ENCODE measurements at places on chromosomes 12 and 14.
A peak's percentile ranks its signal among the peaks of the same experiment; 100 is the strongest.

GRCh38 chr12:96249196-96250118 lies 55.3 kb downstream of the ELK3 start:
- DNase-seq = no peak

GRCh38 chr12:18689771-18690170 lies 48.0 kb downstream of the PLCZ1 start:
- DNase-seq = no peak

DNA sequence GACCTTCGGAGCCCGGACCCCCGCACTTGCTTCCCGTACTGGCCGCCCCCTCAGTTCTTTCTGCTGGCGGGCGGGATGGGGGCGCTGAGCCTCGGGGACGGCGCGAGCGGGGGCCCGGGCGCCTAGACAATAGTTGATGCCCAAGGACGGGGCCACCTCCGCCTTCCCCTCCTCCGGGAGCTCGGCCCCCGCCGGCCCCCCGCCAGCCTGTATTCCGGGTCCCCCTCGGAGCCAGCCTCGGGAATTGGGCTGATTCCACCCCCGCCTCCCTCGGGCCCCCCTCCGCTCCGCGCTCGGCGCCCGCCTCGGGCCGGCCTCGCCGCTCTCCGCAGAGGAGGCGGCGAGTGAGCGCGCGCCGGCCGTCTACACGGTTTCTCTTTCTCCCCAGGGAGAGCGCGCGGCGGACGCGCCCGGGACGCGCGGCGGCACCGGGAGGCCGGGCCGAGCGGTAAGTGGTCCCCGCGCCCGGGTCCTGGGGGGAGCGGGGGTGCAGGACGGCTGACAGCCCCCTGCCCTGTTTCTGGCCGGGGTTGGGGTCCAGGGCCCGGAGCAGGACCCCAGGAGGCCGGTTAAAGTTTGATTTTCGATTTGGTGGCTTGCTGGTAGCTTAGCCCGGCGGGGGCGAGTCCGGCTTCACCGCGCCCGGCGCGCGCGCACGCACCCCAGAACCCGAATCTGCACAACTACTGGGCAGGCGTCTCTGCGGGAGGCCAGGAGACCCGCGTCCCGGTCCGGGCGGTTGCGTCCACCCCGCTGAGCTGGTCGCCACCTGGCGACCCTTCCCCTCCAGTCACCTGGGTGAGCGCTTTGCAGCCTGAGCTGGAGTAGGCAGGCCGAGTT lies 413.7 kb downstream of the PCNX1 start:
- DNase-seq = peak; percentile 83

GRCh38 chr12:9718968-9719367 lies 13.9 kb downstream of the CLECL1 start:
- DNase-seq = no peak

GRCh38 chr14:101790232-101790631 lies 28.7 kb downstream of the PPP2R5C start:
- no peak for DNase-seq

GRCh38 chr14:101881426-101881825 lies 82.9 kb upstream of the DYNC1H1 start:
- no peak for DNase-seq

DNA sequence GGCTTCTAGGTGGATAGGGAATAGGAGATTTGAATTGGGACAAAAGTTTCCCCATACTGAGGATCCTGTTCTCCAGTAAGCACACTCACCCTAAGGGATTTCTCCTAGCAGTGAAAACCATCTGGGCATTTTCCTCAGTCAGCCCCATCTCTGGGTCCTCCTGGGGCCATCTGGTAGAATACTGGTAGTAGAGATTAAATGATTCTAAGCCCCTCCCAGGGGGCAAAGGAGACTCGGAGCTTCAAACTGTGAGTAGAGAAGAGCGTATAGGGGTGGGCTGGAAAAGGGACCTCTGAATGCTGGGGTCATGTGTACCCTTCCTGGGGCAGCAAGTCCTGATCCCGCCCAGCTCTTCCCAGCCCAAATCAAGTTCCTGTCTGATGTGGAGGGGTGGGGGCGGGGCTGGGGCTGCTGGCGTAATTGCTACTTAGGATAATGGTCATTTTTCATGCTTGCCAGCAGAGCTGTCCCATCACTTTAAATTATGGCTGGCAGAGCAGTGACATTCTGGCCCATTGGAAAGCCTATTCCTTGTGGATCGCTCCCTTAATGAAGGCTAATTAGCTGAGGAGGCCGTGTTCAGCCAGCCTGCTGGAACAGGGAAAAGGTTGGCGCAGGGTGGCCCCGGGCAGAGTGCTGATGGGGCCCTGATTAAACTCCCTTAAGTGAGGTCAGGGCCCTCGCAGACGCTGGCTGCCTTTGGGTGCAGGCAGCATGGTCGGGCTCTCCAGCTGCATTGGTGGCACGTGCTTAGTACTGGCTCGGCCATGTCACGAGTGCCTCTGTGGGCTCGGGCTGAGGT lies 127.8 kb downstream of the TSPAN9 start:
- DNase-seq = no peak

DNA sequence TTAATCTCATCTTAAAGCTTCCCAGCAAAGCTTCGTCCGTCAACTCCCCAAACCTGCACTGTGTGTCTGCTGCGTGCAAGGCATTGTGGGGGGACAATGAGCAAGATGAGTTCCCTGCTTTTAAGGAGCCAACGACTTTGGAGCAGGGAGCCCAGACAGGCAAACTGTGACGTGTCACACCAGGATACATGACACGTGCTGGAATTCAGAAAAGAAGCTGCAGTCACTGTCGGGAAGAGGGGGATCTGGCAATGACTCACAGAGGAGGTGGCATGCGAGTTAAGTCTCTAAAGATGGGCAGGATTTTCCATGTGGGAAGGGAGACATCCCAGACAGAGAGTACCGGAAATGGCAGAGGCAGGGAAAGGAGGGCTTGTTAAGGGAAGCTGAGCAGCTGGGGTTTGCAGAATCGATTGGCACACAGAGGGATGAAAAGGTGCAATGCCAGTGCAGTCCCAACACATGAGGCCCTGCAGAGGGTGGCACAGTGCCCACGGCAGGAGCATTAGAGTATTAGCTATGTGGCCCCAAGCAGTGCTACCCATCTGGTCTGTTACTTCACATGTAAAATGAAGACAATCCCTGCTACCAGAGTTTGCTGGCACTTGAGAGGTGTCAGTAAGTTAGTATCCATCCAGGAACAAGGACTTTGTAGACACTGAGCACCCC lies 52.9 kb downstream of the SETD3 start:
- no peak for DNase-seq

DNA sequence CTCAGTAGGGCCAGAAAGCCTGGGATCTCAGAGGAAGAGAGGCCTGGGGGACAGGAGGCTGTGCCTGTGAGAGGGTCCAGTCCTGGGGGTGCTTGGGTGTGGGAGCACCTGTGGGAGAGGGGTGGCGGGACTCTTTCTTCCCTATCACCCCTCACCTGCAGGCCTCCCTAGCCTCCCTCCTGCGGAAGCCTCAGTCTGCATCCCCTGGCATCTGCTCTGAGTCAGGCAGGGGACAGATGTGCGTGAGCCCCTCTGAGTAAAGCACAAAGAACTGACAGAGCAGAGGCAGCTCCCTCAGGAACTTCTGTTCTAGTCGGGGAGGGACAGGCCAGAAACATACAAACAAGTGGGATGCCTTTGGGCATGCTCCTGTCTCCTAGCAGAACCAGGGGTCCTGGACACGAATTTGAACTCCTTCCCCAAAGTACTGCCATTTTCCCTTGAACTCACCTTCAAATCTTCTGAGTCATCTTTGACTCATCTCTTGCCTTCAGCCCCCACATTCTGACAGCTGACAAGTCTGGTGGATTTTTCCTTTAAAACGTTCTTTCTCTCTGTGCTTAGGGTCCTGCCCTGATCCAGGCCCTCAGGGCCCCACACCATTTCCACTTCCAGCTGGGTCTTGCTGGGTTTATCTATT lies 8.5 kb upstream of the HSP90AA1 start:
- no peak for DNase-seq

DNA sequence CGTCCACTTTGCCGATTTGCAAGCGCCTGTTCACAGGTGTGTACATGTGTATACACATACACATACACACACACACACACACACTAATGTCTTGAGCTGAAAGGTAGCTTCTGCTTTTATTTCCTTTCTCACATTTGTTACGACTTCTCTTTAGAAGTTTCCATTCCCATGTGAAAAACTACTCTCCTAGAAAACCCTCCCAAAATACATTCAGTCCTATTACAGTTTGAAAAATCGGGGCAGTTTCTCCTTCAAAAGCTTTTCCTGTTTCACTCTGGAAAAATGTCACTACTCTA lies 3.9 kb downstream of the BLTP3B start:
- DNase-seq = no peak

- DNase-seq = peak; percentile 63
Observed at GRCh38 chr12:124910561-124911478, 3.6 kb downstream of the UBC start.

DNA sequence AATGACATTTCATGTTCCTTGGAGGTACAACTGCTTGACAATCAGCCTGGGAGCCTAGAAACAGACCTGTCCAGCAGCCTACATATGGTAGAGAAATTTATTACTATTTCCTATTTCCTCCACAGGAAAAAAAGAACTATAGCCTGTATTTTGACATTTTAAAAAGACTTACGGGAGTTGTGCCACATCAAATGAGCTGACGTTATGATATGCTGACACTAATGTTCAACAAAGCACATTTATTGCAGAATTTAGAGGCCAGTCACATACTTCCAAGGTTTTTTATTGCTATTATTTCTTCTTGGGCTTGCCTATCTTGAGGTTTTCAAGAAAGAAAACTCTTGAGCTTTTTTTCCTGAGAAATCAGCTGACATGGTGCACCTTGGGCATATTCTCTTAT lies 305.3 kb downstream of the LRIG3 start:
- DNase-seq = no peak

GRCh38 chr12:132806857-132807256 lies 21.8 kb downstream of the GOLGA3 start:
- no peak for DNase-seq

DNA sequence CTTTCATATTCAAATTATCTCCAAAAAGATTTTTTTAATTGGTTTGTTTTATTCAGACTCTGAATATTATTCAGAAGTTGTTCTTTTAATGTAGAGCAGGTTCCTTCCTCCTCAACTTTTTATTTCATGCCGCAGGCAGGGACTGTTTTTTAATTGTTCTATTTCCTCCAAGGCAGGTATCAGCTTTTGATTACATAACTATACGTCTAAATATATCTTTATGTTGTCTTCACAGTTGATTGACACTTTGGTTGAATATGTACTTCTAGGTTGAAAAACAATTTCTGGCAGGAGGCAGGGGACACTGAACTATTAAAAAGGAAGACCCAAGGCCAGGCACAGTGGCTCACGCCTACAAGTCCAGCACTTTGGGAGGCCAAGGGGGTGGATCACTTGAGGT lies 82.5 kb downstream of the HECTD4 start:
- DNase-seq = no peak

- peak; percentile 35 for DNase-seq
Observed at GRCh38 chr12:57611108-57611826, at the start of gene ARHGEF25. Gene ARHGEF25 (plus strand): TSS chr12:57611435. CDS start chr12:57611895, 460 bp downstream.

DNA sequence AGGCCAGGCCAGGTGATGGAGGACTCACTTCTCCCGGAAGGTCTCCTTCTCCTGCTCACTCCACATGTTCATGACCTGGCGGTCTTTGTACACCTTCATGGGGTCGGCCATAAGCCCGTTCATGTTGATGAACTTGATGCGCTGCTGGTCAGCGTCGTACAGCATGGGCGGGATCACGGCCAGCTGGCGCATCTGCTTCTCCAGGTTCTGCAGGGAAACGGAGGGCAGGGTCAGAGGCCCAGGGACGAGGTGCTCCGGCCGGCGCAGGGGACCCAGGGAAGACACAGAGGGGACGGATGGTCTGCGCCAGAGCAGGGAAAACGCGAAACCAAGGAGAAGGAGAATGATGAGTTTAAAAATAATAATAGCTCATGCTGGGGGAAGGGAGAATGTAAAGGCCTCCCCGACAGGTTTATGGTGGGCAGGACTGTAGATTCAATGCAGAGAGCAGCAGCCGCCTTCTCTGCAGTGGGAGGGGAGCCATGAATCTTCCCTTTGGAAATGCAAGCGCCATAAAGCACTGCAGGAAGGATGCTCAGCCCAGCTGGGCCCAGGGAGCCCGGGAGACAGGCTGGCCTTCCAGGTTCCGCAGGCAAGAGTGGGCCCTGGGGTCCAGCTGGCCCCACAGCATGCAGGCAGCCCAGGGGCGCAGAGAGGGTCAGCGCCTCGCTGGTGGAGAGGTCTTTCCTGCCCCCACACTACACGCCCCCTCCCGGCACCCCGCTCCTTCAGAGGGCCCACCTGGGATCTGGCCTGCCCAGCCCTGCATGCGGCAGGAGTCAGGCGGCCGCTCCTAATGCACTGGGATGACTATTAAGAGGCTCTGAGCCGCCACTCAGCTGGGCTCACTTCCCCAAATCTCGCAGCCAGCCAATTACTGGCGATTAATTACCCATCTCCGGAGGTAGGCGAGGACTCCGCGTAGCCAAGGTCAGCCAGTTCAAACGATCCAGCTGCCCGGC lies 132.0 kb downstream of the RFLNA start:
- DNase-seq = peak; percentile 67

GRCh38 chr14:94659901-94660300 lies 47.7 kb downstream of the SERPINA3 start:
- DNase-seq = peak; percentile 21

DNA sequence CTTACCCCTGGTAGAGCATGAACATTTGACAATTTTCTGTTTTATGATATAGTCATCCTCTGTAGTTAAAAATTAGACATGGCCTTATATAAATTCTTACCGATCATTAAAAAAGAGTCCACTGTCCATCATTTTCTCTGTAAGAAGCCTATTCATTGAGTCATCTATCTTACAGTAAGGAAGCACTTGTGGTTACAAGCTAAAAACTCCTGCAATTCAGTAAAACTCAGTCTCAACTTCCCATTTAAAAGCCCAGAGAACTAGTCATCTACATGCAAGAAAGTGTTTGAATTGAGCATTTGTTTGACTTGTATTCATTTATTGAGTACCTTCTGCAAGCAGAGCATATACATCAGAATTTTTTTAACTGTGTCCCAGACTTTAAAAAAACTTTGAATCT lies 63.3 kb downstream of the GTF2A1 start:
- peak; percentile 59 for DNase-seq

DNA sequence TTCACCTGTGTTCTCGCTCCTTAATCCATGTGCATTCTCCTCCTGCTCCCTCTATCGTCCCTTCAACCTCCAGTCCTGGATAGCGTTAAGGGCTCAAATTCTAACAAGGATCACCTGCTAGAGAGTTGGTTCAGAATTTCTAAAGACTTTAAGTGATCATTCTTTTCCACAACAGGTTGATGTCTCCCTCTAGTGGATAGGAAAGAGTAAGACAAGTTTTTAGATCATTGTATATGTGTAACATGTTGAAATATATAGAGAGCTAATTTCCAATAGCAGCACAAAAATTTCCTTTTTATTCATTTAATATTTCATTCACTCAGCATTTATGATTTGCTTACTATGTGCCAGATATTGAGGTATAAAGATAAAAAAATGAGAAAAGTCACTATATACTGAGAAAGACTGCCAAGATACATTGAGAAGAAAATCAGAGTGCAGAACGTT lies 9.3 kb upstream of the ESR2 start:
- DNase-seq = peak; percentile 78

DNA sequence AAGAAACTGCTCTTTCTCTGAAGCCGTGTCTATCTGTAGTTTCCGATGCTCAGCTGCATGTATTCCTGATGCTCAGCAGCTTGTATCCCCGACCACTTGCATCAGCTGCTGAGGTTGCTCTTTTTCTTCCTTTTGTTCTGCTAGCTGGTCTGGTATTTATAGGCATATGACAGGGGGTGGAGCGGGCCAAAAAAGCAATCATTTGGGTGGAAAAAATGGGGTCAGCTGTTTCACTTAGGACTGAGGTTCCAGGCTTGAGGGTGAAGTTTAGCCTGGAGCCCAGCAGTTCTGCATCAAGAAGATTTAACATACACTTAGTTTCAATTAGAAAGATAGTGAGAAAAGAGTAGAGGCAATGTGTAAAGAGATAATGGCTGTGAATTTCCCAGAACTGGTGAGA lies 23.6 kb upstream of the AMN1 start:
- no peak for DNase-seq
